Germinal center (tissue), 1 donor: ENCODE measurements at places on chromosomes 2 and 18.

- DNase-seq, result no peak
Measured at GRCh38 chr2:118593257-118593656, 254.2 kb downstream of the EN1 start.

DNA sequence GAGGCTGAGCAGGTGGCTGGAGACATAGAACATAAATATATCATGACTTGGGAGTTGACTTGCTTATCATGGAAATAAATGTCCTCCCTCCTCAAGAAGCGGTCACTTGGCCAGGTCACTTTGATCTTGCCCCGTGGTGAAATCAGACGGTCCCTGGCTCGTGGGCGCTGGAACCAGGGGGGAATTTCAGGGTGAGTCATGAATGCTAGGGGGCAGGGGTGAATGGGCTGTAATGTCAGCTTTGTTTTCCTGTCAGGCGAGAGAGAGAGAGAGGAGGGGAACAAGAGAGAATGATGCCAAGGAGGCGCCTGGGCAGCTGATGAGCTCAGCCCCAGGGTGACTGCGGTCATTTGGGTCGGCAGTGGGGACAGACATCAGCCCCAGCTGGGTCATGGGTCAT, 47.7 kb downstream of the RRM2 start:
- DNase-seq, result no peak

DNA sequence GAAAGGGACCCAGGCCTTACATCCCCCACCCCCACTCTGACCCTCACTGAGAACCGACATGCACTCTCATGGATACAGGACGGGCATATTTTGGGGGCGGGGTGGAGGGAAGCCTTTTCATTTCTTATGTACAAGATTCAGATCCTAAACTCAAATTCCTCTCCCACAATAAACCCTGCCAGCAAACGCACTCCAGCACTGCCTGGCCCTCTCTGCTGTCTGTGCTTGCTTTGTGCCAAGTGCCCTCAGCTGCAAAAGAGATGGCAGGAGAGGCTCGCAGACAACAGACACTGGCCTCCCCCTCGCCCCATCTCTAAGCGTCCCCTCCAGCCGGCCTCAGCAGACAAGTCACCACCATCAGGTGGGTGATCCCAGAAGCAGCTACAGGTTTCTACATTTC, 42.4 kb downstream of the FAM168B start:
- no peak for DNase-seq

- DNase-seq, result peak; percentile 5
Measured at GRCh38 chr18:69400976-69401225, 213 bp downstream of the DOK6 start.

GRCh38 chr2:204154863-204155262, 218.3 kb downstream of the ICOS start:
- no peak for DNase-seq

DNA sequence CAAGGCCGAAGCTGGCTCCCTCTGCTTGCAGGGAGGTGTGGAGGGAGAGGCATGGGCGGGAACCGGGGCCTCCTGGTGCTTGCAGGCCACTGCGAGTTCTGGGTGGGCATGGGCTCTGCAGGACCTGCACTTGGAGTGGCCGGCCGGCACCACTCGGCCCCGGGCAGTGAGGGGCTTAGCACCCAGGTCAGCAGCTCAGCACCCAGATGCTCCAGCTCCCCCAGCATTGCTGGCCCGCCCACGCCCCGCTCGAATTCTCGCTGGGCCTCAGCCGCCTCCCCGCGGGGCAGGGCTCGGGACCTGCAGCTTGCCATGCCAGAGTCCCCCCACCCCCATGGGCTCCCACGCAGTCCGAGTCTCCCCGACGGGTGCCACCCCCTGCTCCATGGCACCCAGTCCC, 176.2 kb upstream of the FAM98A start:
- DNase-seq, result no peak

GRCh38 chr2:9897331-9897737, 54.1 kb downstream of the TAF1B start:
- DNase-seq, result no peak

- DNase-seq, result no peak
Measured at GRCh38 chr2:83991992-83992391, 467.1 kb downstream of the SUCLG1 start.

DNA sequence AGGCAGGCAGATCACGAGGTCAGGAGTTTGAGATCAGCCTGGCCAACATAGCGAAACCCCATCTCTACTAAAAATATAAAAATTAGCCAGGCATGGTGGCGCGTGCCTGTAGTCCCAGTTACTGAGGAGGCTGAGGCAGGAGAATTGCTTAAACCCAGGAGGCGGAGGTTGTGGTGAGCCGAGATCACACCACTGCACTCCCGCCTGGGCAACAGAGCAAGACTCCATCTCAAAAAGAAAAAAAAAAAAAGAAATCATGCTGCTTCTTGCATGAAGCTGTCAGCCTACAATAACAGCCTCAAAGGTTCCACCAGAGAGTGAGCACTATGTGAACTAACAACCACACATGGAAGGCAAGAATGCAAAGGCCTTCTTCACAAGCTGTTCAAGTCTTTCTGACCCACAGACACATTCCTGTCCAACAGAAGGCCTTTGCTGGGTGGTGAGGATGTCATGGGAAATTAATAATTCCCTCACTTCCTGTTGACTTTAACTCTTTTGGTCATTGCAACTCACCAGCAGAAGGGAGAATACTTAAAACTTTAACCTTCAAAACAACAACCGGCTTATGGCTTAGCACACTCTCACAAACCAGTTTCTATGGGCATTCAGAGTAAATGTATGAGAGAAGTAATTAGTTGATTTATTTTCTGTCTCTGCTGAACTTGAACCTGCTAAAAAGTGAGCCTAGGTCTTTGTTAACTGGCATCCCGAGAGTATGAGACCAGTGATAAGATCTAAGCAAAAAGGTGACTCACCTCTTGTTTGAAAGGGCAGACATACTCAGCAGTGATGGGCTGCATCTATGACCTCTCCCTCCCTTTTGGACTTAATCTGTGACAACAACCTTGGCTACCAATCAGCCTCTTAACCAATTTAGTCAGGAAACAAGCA, 11.8 kb downstream of the PLEKHM3 start:
- no peak for DNase-seq

GRCh38 chr2:19688059-19688458, 213.7 kb downstream of the TTC32 start:
- no peak for DNase-seq

DNA sequence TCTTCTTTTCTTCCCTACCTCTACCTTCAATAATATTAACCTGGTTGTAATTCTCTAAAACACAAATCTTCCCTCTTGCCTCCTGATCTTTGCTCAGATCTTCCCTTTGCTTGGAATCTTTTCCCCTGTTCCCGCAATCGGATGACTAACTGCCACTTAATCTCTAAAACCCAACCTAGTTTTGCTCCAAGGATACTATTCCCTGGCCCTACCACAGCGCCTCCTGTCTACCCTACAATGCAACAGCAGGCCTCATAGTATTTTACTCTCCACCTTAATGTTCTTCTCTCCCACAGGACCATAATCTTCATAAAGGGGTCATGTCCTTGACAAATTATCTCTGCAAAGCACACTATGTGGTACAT, 246.8 kb upstream of the TNP1 start:
- no peak for DNase-seq

- DNase-seq, result no peak
Measured at GRCh38 chr2:66548422-66548821, 113.5 kb downstream of the MEIS1 start.

DNA sequence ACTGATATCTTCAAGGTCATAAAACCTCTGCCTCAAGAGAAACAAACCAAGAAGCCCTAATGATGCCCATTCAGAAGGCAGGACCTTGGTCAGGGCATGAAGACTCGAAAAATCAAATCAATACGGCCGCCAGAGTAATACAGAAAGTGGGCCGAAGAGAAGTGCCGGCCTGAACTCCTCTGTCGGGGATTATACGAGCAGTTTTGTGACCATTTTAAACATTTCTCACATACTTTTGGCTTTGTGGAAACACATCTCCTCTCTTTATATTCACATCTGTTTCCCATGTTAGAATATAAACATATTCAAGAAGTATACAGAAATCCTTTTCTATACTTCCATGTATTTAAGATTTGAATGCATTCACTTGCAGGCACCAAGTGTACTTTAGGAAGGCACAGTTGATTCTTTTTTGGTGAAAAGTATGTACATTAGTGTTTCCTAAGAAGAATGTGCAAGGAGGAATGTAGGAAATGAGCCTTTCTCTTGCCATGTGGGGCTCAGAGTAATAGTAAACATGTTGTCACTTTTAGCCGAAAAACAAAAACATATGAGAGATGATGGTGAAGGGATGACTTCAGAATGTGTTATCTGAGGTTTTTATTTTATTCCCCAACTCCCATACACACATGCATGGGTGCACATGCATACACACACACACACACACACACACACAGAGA, 707.9 kb upstream of the ID2 start:
- DNase-seq, result no peak

DNA sequence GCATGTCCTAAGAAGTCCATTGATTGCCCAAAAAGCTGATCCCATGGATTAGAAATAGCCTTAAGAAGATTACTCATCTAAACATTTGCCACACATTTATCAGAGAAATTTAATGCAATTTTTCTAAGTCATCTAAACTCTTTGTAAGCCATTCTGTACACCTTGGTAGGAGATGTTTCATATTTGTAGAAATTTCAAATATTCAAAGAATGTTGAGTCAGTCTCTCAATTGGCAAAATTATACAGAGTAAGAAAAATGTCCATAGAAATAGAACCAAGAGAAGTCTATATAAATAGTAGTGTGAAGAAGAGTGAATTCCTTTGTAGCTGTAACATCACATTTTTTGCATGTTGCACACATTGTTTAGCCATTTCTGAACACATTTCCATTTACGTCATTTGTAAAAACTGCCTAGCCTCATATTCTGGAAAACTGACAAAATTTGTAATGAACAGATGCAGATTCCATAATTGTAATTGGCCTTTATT, 128.6 kb downstream of the MSTN start:
- DNase-seq, result no peak

DNA sequence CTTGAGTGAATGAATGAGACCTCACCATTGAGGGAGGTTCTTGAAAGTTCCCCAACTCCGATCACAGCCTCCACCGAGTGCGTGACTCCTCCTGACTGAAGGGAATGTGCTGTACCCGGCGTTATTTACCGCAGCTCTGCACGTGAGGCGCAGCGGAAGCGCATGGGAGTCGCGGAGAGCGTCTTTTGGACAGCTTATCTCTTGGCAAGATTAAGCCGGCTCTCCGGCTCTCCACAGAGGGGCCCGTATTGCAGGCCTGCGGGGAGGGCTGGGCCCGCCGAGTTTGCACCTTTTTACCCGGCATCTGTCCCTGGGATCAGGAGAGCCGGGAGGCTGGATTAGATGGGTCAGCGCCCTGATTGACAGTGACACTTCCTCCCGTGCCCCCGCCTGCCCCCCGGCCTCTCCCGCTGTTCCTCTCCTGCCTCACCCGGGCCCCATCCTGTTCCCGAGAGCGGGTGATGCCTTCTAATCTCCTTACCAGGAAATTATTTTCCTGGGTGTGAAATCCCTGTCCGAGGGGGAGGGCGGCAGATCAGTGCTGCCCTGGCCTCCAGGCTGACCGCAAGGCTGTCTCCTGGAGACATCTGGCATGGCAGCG, 176.3 kb downstream of the INHBB start:
- no peak for DNase-seq

- DNase-seq, result no peak
Measured at GRCh38 chr2:157465554-157465953, 21.7 kb upstream of the CYTIP start.

DNA sequence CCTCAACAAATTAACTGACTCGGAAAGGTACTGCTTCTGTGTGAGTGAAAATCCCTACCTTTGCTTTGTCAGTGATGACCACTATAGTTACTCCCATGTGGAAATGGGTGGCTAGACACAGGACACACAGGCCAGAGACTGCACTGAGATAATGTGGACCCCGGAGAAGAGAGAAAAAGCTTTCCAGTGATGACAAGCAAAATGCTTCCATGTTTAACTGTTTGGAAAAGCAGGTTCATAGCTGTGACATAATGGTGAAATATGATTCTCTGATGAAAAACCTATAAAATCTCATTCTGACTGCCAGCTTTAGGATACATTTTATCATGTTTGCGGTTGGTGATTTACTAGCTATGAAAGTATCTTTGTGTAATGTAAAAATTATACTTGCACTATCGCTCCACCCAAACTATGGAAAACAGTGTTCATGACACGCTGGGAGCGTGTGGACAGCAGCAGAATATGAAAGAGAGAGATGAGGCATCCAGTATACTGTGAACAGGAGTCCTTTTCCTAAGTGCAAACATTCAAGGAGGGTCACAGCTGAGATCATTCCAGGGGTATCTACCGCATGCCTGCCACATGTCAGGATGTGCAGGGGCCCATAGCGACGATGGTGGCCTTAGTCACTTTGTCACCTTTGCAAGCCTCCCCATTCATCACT, 782.7 kb upstream of the SOX11 start:
- no peak for DNase-seq

GRCh38 chr2:204663816-204664425, 118.6 kb downstream of the PARD3B start:
- DNase-seq, result no peak

GRCh38 chr2:11077411-11077810, 77.9 kb upstream of the SLC66A3 start:
- no peak for DNase-seq

DNA sequence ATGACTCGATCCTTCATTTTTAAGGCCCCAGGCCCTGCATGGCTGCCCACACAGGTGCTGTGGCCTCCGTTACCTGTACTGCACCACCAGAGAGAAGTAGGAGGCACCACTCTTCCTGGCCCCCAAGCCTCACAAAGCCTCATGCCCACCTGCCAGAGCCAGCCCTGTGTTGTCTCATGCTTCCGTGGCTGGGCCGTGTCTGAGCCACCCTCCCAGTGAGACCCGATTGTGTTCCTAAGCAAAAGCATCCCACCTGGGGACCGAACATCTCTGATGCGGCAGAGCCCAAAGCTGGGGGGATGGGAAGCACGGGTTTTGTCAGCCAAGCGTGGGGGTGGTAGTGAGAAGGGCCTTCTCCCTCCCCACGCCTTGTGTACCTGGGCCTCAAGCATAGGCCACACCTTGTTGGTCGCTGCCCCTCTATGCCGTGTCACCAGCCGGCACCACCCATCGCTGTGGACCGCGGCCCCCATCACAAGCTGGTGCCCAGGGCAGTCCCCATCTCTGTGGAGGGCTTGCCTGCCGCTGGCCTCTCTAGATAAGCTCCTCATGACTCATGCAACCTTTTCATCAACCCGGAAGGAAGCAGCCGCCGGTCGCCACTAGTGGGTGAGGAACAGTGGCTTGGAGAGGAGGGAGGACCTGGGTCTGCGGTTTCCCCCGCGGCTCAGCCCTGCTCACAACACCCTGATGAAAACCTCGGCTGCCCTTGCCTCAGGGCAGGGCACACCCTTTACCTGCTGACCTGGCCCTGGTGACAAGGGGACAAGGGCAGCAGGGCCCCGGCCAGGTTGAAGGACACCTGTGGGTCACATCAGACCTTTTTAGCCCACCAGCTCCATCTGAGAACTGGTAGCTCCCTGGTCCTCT, 2.7 kb upstream of the RNPEPL1 start:
- DNase-seq, result no peak
